ENCODE measurements at places on chromosomes 4 and X. TPM values are rescaled to one million over a fixed set of nuclear protein-coding genes. Genes with fewer than 3 reads are reported as not detected.

- no peak for DNase-seq
- no peaks in the 10 kb centered on the region for H3K36me3 ChIP-seq
- no peak overlapping the region for H3K27ac ChIP-seq
- peaks cover 3% of the 10 kb centered on the region for H3K27me3 ChIP-seq
- H3K4me1 ChIP-seq, result no peaks in the 10 kb centered on the region
Observed at GRCh38 chr4:128639541-128640270, 169.8 kb upstream of the JADE1 start.

Gene UGT2B15
- total RNA-seq, result not detected

Gene TCEAL6
- total RNA-seq, result not detected

Gene MYOZ2
- not detected for total RNA-seq

- peaks cover 22% of the 10 kb centered on the region for H3K36me3 ChIP-seq
- DNase-seq, result no peak
- H3K27ac ChIP-seq, result no peak overlapping the region
- no peaks in the 10 kb centered on the region for H3K27me3 ChIP-seq
Observed at GRCh38 chr4:83266689-83267088, 17.9 kb downstream of the COQ2 start.

All from activated CD4-positive, alpha-beta T cell treated with anti-CD3 and anti-CD28 coated beads for 36 hours (primary cell).